NCI-H1694 treated with DMSO at 0.1 percent for 48 hours (cell line): ENCODE measurements at places on chromosomes 1 and 21.

DNA sequence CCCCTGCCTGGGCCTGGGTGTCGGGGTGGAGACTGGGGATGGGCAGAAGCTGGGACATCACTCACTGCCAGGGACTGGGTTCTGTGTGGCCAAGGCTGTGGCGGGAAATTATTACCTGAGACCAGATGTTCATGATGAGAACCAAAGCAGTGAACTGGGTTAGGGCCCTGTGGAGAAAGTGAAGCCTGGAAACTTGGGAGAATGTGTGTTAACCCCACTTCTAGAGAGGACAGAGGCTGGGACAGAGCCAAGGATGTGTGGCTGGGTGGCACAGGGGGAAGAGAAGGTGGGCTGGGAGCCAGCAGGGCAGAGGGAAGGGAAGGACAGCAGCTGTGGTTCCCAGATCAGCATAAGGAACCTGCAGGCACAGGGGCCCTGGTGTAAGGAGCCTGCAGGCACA lies 31.3 kb downstream of the CNIH3 start:
- DNase-seq: no peak

DNA sequence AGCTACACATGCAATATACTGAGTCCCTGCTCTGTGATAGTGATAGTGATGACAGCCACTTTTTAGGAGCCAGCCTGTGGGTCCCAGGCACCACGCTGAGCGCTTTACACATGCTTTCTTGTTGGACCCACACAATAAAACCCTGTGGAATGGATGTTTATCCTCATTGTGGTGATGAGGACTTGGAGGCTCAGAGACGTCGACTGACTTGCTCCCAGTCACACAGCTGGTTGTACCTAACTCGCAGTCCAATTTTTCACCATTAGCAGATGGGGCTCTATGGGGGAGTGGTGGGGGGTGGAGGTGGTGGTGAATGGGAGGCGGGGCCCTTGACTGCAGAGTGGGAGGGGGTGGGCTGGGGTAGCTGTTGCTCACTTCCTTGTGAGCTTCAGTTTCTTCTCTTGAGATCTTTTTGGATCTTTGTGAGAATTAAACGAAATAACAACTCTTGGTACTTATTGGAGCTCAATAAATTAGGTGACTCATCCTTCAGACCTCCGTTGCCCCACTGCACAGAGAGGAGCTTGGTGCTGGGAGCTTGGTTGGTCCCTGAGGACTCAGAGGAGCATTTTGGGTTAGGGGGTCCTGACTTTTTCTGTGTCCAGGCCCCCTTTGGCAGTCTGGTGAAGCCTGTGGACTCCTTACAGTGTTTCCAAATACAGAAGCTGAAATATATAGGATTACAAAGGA lies 61.8 kb upstream of the CD1D start:
- no peak for DNase-seq

DNA sequence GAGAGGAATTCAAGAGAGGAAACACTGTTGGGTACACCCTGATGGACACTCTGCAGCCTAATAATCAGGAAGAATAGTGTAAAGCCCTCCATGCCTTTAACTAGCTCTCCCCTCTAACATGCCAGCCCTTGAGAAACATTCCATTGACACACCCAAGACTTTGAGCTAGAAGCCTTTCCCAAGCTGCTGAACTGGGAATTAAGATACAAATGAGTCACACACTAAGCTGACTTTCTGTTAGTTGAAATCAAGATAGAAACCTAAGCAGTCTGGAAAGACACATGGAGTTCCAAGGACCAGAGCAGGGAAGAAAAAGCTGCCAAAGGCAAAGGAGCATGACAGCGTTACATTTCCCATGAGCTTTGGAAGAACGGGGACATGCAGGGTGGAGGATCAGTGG lies 380.8 kb downstream of the NPHP4 start:
- no peak for DNase-seq

GRCh38 chr21:44949779-44950198 lies 10.0 kb downstream of the SLX9 start:
- peak; percentile 19 for DNase-seq

DNA sequence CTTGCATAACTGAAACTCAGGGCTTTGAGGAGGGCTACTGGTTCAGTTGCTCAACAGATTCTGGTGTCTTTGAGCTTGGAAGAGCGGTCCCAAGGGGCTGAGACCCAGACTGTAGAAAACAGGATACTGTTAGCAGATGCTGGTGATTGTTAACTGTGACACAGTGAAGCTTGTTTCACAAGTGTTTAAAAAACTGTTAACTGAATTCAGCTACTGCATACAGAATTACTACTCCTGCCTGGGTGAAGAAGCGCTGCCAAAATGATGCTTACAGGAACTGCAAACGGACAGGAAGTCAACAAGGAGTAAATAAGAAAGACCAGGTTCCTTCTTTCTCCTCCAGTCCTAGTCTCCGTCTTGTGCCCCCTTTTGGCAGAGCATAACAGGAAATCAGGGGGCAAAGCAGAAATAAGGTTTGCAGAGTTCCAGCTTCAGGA lies 195.3 kb upstream of the USP25 start:
- no peak for DNase-seq

DNA sequence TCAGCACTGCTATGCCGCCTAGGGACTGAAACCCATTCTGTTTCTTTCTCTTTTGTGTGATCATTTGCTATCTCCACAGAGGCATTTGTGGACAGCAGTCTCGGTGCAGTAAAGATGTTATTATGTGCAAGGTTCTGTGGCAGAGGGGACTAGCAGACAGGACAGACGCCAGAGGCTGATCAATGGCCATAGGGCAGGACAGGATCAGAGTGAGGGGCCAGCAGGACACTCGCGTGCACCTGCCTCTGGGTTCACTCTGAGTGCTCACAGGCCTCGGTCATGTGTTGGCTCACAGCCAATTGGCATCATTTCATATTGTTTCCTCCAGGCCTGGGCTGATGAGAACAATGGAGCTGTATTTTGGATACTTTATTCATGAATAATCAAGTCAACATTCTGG lies 212.6 kb downstream of the TGFB2 start:
- DNase-seq: no peak

- no peak for DNase-seq
Measured at GRCh38 chr1:165699577-165699976, 1.2 kb upstream of the ALDH9A1 start.

GRCh38 chr1:210654176-210654981 lies 325.7 kb downstream of the HHAT start:
- DNase-seq: no peak

DNA sequence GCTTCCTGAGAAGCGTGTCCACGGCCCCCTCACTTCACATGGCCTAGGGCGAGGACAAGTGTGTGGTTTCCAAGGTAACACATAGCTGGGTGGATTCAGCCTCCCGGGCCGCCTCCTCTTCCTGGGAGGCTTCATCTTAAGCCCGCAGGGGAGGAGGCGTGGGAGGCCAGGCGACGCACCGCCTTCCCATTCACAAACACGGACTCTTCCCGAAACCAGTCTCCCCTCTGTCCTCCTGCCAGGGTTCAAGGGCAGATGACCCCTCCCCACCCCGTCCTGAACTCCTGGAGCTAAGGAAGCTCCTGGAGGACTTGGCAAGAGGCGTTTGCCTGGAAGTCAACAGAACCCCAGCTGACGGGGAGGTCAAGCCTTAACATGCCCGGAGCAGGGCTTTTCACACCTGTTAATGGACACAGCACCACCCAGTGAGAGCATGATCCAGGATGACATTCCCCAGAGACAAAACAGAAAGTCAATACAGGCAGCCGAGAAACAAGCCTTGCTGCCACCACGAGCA lies 56.7 kb downstream of the KCNN3 start:
- DNase-seq: no peak

GRCh38 chr1:53348486-53349368 lies 20.9 kb upstream of the LRP8 start:
- DNase-seq: no peak

DNA sequence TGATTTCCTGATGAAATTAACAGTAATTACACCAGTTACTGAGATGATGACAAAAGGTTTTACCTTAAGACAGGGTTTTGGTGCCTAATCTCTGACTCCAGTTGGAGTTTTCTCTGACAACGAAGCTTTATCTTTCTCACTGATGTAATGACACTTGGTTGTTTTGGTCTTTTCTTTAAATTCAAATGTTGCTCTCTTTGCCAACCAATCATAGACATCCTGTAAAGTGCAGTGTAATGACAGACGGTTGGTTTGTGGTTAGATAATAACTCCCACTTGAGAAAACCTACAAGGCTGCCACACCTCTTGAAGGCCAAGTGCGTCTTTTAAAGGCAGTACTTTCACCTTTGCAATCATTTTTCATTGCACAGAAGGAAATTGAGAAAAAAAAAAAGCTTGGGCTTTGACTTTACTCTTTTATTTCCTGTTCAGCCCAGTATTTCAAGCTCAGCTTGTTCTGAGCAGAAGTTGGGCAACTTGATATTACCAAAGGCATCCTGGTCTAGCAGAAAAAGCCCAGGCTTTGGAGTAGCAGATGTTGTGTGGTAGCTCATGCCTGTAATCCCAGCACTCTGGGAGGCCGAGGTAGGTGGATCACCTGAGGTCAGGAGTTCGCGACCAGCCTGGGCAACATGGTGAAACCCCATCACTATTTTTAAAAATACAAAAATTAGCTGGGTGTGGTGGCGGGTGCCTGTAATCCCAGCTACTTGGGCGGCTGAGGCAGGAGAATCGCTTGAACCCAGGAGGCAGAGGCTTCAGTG lies 14.9 kb downstream of the PDIK1L start:
- DNase-seq: no peak

DNA sequence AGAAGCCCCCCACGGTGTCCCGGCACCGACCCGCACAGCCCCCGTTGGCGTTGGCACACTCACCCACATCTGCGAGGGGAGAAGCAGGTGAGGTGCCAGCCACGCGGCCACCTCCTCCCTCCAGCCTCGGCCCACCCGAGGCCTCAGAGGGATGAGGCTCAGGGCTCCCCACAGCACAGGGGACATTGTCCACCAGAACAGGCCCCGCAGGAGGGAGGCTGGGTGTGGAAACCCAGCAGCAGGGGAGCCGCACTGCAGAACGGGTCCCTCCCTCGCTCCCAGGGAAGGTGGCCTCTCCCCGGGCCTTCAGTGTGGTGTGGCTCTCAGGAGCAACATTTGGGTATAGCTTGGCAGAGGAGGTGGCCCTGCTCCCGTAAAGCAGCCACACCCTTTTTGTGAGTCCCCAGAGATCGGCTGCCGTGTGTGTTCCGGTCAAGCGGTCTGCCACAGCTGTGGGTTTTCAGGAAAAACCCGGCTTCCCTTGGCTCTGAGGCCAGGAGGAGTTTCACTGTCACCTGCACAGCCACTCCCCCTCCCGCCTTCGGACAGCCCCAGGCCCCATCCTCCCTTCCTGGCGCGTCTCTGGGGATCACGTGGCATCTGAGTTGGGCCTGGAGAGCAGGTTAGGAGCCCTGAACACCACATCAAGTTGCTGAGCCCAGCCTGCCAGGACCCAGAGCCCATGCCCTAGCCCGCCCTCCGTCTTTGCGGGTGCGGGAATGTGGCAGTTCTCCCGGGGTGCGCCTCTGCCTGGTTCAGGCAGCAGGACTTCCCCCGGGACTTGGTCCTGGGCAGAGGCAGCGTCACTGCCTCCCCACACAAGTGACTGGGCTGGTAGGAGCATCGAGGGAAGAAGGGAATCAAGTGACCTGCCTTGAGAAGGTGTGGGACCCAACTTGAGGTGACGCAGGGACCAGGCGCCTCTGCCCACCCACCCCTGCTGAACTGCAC lies 64.0 kb downstream of the MEGF6 start:
- no peak for DNase-seq

DNA sequence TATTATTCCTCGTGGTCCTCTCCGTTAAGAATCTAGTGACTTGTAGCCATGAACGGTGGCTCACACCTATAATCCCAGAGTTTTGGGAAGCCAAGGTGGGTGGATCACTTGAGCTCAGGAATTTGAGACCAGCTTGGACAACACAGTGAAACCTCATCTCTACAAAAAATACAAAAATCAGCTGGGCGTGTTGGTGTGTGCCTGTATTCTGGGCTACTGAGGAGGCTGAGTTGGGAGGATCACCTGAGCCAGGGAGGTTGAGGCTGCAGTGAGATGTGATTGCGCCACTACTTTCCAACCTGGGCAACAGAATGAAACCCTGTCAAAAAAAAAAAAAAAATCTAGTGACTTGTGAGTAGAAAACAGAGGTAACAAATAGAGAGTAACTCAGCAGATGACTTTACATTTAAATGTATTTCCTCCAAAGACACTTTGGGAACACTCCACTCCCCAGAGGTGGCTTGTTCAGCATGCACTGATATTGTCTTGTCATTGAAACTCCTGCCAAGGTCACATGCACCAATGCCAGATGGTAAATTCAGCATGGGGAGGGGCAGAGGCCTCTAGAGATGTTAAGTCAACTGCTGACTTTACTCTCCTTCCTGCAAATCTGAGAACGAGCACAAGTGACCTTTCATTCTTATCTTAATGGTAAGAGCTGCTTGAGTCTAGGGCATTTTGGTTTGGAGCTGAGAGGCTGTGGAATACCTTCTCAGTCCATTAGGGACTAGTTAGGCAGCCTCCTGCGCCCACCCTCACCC lies 24.9 kb downstream of the CCDC185 start:
- DNase-seq: no peak

DNA sequence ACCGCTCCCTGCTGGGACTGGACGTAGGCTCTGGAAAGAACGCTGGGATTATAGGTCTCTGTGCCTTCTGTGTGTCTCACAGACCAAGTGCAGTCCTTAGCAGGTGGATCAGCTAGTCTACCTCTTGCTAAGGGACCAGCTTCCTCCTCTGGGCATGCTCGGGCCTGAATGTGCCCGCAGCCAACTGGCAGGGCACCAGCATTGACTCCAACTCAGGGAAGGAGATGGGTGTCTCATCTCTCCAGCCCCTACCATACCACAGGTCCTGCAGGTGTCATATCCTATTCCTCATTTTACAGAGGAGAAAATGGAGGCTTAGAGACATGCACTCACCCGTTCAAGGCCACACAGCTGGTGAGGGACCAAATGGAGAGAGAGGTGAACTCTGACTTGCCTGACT lies 340.2 kb downstream of the PTPRU start:
- no peak for DNase-seq

- no peak for DNase-seq
Measured at GRCh38 chr1:212791261-212791675, 309 bp downstream of the NSL1 start.

DNA sequence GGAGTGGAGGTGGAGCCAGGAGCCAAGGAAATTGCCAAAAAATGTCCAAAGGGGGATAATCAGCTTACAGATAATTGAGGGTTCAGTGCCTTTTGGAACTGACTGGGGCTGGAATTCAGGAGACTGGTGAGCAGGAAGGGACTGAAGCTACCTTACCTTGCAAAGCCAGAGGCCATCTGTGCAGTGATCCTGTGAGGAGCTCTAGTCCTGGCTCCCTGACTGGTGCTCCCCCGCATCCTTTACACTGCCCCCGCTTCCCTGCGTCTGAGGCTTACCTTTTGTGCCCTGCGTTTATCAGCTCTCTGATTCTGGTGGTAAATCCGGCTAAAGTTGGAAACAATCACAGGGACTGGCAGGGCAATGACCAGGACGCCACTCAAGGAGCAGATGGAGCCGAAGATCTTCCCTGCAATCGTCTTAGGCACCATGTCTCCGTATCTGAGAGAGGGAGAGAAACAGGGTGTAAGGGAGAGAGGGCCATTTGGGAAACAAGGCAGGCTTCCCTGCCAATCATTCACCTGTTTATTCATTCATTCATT lies 31.0 kb downstream of the DDX20 start:
- DNase-seq: no peak

GRCh38 chr1:13487143-13487868 lies 26.5 kb downstream of the LRRC38 start:
- no peak for DNase-seq
